ENCODE measurements at places on chromosomes 1 and 21.

GRCh38 chr1:215625949-215626348, 58.8 kb downstream of the KCTD3 start:
- no peak for DNase-seq

DNA sequence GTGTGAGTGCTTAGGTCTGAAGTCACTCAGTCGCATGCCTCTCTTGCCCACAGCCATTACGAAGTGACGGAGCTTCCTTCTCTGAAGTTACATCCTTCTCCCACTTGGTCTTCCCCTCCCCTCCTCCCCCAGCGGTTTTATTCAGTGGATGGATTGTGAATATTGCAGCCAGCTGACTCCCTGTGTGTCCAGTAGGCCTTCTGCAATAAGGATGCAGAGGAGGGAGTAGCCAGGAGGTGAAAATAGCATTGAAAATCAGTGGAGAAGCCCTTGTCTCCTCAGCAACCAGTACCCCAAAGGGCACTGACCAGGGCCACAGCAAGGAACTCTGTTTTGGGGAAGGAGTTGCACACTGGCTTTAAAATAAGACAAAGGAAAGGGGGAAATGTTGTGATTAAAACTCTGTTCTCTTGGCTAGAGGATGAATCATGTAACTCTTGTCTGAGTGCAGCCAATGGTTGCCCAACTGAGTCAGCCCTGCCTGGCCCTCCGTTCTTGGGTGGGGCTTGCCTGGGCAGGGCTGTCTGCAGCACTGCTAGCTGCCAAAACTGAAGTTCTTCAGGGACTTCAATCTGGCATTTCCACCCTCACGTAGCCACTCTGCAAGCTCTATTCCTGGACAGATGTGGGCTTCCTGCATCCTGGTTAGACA, 4.3 kb downstream of the S100A10 start:
- no peak for DNase-seq

DNA sequence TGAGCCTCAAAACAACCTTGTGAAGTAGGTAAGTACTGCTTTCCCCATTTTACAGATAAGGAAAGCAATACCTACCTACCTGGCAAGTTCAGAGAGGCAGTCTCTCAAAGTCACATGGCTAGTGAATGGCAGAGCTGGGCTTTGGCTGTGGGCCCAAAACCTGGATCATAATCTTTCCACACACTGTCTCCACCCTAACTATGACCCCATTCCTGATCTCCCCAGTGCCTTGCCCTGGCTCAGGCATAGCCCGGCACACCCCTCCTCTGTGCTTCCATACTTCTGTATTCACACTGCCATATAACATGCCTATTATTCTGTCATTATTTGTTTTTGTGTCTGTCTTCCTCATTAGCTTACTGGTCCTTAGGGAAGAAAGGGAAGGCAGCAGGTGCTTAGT, 15.9 kb downstream of the GNG12 start:
- no peak for DNase-seq

DNA sequence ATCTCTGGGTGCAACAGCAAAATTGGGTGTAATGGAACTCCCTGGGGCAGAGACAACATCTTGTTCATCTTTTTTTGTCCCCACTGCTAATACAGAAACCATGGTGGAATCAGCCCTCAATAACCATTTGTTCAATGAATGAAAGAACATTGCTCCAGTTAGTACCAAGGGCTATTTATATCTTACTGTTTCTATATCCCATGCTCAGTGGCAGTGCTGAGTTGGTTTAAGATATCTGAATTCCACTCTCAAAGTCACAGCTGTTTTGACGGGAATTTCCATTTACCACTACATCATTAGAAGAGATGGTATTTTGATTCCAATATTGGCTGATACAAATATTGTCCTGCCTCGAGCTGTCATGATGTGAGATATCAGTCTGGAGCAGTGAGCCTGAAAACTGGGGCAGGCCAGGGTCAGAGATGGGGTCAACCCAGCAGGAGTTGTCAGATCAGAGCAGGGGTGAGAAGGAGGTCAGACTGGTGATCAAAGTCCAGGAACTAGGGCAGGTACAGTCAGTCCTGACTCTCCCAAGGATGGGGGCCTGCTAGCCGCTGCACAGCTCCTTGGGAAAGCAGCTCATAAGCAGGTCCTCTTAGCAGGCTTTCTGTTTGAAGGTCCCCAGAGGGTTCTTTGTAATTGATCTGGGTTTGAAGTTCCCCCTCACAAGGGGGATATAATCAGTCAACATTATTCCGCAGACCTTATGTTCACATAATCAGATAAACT, 5.8 kb upstream of the PHC2 start:
- no peak for DNase-seq

All from progenitor cell of endocrine pancreas (in vitro differentiated cells).